ENCODE measurements at places on chromosomes 3 and 15.

DNA sequence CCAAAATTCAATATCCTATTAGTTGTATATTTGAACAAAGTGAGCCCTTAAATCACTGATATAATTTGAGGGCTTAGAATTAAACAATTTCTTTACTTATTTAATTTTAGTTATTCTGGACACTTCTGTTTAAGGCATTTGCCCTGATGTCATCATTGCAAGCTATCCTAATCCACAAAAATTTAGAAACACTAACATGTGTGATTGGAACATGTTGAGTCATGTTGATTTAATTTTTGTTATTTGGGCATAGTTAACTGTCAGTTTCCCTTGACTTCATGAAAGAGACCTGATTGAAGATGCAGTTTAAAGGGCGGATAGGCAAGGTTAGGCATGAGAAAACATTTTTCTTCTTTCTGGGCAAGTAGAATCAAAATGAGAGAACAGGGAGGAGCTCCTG lies 682.6 kb downstream of the ROBO1 start:
- DNase-seq, result no peak

DNA sequence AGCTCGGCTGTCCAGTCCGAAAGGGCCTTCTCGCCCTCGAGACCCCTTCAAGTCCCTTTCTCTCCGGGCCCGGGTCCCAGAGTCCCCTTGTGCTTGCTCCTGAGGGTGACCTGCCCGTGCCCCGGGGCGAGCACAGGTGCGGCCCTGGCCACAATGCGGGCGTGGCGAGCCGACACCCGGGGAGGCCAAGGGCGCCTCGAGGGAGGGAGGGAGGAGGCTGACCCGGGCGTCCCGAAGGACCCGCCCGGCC lies 810 bp upstream of the MEF2A start:
- DNase-seq, result no peak

GRCh38 chr3:13598926-13599886 lies 50.3 kb downstream of the FBLN2 start:
- peak; percentile 96 for DNase-seq

GRCh38 chr3:13529196-13530112 lies 19.5 kb upstream of the FBLN2 start:
- DNase-seq, result no peak

DNA sequence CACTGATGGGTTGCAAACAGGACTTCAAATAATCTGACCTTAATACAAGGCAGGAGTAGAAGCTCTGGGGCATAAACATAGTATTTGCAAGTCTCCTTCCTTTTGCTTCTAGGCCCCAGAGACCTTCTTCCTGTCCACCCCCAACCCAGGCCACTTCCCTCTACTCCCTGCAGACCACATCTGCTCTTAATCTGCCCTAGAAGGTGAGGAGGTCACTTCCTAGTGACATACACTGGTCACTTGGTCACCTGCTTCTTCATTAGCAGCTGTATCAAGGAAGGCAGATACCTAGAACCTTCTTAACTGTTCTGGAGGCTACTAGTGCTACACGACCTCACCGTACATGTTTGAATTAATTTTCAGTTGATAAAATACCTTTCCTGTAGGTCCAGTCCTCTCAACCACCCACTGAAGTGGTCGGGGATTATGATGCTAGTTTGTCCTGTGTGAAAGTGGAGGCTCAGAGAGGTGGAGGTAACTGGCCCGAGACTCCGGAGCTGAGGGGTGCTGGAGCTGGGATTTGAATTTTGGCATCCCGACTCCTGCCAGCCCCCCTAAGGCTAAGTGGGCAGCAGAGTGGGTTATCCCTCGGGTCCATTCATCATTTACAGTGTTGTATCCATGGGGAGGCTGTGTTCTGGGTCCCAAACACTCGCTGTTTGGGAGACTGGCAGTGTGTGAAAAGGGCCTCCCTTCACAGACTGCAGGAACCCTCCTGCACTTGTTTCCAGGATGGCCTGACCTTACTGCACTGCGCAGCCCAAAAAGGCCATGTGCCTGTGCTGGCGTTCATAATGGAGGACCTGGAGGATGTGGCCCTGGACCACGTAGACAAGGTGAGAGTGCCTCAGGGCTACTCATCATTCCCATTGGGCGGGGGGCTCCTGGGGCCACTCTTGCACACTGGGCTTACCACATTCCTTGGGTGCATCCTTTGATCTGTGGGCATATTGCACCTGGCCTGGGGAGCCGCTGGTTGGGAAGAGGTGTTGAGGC lies 13.9 kb downstream of the ANKDD1A start:
- DNase-seq, result no peak

DNA sequence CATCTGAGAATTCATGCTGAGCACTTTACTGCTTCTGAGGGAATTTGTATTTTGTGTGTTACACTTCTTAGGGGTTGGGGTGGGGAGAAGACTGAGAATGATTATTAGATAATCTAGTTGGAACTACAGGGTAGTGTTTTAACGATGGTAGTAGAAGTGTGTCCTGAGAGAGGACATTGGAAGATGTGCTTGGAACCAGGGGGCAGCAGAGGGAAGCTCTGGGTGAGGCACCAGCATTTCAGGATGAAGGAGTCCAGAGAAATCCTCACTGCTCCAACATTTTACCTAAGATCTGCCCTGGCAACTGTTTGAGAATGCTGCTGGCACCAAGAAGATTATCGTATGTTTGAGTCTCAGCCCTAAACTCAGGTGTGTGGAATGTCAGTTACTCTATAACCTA lies 145.5 kb downstream of the SQOR start:
- no peak for DNase-seq

DNA sequence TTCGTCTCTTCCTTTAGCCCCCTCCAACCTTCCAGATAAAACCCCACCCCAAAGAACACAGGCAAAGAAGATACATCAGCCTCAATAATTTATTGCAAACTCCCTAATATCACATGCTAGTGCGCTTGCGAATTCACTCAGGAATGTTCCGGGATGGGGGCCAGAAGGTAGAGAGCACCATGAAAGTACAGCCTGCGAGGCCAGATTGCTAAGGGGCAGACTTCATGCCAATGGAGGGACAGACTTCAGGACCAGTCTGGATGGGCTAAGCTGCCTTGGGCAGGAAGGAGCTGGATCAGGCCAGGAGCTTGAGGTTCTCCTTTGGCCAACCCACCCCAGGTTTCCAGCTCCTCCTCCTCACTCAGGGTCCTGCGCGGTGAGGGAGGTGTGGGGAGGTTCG lies 13.4 kb downstream of the CIDEC start:
- no peak for DNase-seq

- DNase-seq, result peak; percentile 70
Observed at GRCh38 chr15:57158589-57158988, 217.7 kb upstream of the CGNL1 start.

- DNase-seq, result no peak
Observed at GRCh38 chr3:178850450-178851190, 221.0 kb downstream of the ZMAT3 start.

GRCh38 chr3:150681057-150681456 lies 22.7 kb downstream of the ERICH6 start:
- DNase-seq, result no peak

GRCh38 chr15:60137711-60138396 lies 133.7 kb downstream of the FOXB1 start:
- peak; percentile 52 for DNase-seq

Data from A172 (cell line).